CD4-positive, CD25-positive, alpha-beta regulatory T cell (primary cell): ENCODE measurements at places on chromosomes 7 and 10.

DNA sequence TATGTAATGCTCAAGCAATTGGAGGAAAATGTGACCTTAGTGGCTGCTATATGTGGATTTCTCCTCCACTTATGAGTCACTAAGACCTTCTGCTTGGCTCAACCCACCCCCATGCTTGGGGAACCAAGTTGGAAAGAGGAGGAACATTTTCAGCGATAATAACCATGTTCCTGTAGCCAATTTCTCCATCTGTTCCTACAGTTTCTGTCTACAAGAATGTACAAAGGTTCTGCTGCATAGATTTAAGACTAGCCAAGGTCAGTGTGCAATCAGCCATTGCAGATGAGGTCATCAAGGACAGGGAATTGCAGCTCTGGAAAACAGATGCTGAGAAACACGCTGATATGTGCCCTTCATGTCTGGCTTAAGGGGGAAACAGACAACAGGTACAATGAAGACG lies 5.6 kb upstream of the NRCAM start:
- DNase-seq = no peak

DNA sequence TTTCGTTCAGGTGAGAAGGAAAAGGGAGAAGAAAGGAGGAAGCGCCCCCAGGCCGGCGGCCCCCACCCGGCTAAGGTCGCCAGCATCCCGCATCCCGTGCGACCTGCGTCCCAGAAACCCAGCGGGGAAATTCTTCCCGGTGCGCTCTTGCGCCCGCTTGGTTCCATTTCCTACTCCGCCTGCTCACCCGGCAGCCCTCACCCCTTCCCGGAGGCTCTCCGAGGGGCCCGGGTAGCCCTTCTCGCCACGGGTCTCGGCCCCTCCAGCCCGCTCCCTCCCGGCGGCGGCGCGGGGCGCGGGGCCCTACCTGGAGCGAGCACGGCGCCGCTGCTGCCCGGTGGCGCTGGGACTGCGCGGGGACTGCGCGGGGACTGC lies at the start of gene PRKCQ:
Gene PRKCQ, minus strand, starts transcription at position 373 of the 375 bp plus-strand sequence. CDS start 65,141 bp downstream, outside the sequence.
- no peak for DNase-seq

- no peak for DNase-seq
These were observed 95.4 kb downstream of the CREB5 start for GRCh38 chr7:28507525-28508282.

DNA sequence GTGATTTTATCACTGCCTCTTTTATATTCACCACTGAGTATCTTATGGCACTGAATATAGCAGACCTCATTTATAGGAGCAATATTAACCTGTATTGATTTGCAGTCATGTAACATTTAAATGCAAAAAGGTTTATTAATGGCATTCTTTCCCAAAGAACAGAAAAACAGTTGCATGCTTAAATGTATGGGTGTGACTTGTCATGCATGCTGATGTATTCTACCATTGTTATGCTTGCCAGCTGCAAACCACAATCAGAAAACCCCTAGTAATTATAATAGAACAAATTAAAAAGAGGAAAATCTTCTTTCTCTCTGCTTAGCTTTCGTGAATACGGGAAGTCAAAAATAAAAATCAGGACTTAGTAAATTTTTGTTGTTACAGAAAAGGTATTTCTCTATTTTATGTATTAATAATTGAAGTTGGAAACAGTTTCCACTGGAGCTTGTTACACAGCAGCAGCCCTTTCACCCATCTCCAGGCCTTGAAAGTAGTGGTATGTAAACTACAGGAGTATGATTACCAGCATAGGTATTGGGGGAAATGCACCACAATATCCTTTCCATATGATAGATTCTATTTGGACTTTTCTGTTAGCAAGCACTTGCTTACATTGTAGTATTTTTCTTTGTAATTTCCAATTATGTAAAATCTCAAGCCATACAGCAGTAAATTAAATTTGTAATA lies 147.4 kb upstream of the TEX47 start:
- no peak for DNase-seq

- DNase-seq = no peak
These were observed 41.6 kb downstream of the HBP1 start for GRCh38 chr7:107210400-107210799.

DNA sequence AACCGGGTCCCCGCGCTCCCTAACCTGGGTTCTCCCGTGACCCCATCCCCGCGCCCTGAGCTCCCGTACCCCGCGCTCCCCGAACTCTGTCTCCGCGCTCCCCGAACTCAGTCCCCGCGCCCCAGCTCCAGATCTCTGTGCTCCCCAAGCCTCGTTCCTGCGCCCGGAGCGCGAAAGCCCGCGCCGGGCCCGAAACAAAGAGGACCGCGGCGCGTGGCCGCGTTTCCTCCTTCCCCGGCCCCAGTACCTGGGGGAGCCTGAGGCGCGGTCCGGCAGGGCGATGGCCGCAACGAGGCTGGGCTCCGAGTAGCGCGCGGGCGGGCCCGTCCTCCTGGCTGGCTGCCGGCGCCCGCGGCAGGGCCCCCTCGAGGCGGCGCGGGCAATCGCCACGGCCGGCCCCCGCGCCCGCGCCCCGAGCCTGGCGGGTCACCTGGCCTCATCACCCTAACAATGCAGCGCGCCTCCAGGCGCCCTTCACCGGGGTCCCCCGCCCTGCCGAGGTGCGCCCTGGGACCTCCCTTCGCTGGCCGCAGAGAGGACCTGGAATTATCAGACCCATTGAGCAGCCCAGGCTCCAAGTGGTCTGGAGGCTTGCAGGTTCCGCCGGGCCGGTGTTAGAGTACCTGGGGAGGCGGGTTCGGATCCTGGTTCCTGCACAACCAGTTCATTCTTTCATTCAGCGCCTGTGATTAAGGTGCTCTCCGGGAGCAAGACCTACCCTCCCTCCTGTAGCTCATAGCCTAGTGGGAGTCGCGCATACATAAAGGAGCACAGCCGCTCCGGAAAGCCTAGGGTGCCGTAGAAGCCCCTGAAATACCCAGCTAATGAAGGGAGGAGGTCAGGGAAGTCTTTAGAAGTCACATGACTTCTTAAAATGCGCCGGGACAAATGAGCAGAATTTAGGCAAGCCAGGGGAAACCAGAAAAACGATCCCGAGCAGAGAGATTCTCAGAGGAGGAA lies at the start of gene TNS3:
Gene TNS3, minus strand, starts transcription at position 308 of the 960 bp plus-strand sequence. CDS start 142,475 bp downstream, outside the sequence.
- no peak for DNase-seq

GRCh38 chr10:129689671-129690071 lies 222.6 kb downstream of the MGMT start:
- no peak for DNase-seq

- peak; percentile 49 for DNase-seq
These were observed 29.3 kb upstream of the ADD3 start for GRCh38 chr10:109978481-109978880.

- DNase-seq = no peak
These were observed 87.3 kb downstream of the FANK1 start for GRCh38 chr10:125983656-125984055.

DNA sequence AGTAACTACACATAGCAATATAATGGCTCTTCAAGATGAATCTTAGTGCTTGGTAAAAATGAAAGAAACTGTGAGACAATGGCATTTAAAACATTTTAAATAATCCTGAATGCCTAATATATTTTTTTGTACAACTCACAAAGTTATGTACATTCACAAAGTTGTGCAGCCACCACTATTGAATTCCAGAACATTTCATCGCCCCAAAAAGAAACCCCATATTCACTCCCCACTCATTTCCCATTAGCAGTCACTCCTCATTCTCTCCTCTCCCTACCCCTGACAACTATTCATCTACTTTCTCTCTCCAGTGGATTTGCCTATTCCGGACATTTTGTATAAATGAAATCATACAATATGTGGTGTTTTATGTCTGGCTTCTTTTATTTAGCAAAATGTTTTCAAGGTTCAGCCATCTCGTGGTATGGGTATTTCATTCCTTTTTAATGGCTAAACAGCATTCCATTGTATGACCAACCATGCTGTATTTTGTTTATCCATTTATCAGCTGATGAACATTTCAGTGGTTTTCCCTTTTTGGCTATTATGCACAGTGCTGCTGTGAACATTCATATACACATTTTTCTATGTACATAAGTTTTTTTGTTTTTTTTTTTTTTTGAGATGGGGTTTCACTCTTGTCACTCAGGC lies 34.7 kb downstream of the ENTPD7 start:
- no peak for DNase-seq
